ENCODE measurements at places on chromosomes 1 and 21. TPM values are rescaled to one million over a fixed set of nuclear protein-coding genes. Genes with fewer than 3 reads are reported as not detected.

Gene NPR1
- 0.16 TPM for total RNA-seq

Gene CELA3B
- total RNA-seq: not detected

Gene TGFB2
- 184 TPM for total RNA-seq

Gene MYCL
- total RNA-seq: not detected

Gene CDA
- not detected for total RNA-seq

Gene ZNF281
- total RNA-seq: 18.2 TPM

Gene SCYL3
- total RNA-seq: 8.0 TPM

Gene FMO5
- 2.2 TPM for total RNA-seq

Gene KAZN
- total RNA-seq: 47.1 TPM

DNA sequence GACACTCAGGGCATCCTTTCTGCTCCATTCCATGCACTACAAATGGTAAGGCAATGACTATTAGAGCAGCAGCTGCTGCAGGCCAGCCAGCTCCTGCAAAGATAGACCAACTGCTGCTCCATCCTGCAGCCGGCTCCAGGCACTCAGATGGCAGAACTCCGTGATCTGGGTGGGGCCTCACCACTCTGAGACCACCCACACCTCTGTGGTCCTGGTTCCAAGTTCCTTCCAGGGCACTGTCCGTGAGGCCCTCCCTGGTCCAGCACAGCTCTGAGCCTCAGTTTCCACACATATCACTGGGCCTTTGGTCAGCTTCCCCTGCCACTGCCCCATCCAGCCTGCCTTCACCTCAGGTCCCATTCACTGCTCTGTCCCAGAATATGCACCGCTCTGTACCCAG, 114.7 kb downstream of the DMRTB1 start:
- DNase-seq: no peak

DNA sequence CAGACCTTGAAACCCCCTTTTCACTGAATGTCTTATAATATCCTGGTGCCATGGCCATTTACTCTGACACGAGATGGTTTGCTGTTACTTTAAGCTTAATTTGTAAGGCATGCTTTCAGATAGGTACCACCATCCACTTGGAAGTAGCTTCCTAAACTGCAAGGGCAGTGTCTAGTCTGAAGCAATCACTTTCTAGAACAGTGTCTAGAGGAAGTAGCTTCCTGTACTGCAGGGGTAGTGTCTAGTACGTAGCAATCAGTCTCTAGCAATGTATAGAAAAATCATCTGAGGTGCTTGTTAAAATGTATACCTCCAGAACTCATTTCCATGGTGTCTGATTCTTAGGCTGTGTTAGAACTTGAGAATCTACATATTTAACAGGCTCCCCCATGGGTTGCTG, 42.5 kb downstream of the ZBTB40 start:
- no peak for DNase-seq

GRCh38 chr1:12622506-12622905, 4.5 kb upstream of the DHRS3 start:
- no peak for DNase-seq

DNA sequence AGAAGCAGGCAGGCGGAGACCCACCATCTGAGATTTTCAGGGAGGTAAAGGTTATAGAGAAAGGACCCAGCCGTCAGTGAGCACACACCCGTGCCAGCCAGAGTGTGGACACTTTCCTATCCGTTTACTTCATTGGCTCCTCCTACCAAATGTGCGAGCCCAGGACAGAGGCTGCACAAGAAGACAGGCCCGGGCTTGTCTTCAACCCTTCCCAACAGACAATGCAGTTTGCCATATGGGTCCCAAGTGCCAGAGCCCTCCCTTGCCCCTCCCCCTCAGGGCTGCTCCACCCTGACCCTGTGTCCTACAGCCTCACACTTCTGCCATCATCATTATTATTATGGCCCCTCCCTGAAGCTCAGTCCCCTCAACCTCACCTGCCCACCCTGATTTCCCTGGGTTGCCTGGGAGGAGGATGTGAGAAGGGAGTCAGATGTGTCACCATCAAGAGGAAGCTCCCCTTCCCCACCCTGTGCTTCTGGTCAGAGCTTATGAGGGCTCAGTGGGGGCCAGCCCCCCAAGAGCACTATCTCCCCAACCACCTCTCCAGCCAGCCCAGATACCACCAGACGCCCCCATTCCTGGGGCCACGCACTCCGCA, 9.4 kb downstream of the LAPTM5 start:
- no peak for DNase-seq

GRCh38 chr1:111699268-111699667, 39.9 kb downstream of the INKA2 start:
- DNase-seq: no peak

- DNase-seq: no peak
These were observed 5.0 kb upstream of the FCAMR start for GRCh38 chr1:206975306-206975705.

GRCh38 chr1:183197762-183198161, 11.7 kb downstream of the LAMC2 start:
- no peak for DNase-seq

- DNase-seq: no peak
These were observed 118.5 kb downstream of the ZMYM4 start for GRCh38 chr1:35386959-35387358.

DNA sequence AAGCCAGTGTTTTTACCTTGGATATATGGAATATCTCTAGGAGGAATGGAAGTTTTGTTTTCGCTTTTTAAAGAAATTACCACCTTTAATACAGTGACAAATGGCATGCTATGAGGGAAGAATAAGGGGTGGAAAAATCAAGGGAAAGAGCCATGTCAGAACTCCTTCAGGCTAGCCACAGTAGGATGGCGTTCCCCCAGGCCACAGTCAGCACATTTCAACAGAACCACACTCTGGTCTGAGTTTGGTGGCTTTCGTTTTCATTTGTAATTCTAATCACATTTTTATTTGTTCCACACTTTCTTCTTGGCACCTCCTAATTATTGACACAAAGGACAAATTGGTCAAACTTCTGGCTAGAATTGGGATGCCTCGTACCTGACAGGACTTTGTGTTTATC, 60.3 kb upstream of the RCOR3 start:
- DNase-seq: no peak

GRCh38 chr1:176051902-176052518, 155.1 kb downstream of the COP1 start:
- no peak for DNase-seq

GRCh38 chr1:151584780-151585179, 27.1 kb upstream of the SNX27 start:
- DNase-seq: no peak

- DNase-seq: no peak
These were observed 276.1 kb upstream of the SPAG17 start for GRCh38 chr1:118461154-118461553.

DNA sequence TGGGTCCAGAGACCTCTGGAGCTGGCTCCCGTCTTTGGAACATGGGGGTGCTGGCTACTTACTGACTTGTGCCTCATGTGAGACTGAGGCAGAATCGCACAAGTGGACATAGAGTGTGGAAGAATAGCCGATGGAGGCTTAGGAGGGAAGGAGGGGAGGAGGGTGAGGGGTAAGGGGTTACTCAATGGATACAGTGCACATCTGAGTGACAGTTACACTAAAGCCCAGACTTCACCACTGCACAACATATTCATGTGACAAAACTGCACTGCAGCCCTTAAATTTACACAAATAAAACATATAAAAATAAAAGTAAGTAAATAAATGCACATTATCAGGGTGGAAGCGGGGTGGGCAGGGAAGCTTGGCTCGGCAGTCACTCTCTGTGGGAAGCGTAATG, 197.7 kb upstream of the RAB4A start:
- no peak for DNase-seq

GRCh38 chr1:3352299-3352951, 102.0 kb upstream of the ARHGEF16 start:
- DNase-seq: peak; percentile 90

GRCh38 chr1:230170153-230170547, 103.1 kb downstream of the GALNT2 start:
- no peak for DNase-seq

DNA sequence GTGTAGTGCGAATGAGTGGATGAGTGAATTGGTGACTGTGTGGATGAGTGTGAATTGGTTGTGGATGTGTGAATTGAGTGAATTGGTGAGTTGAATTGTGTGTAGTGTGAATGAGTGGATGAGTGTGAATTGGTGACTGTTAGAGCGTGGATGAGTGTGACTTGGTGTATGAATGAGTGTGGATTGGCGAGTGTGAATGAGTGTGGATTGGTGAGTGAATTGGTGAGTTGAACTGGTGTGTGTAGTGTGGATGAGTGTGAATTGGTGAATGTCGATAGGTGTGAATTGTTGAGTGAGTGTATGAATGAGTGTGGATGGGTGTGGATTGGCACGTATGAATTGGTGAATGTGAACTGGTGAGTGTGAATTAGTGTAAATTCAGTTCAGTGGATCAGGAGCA, 7.7 kb downstream of the AURKAIP1 start:
- no peak for DNase-seq

GRCh38 chr1:67211589-67212563, 45.6 kb downstream of the IL23R start:
- DNase-seq: no peak

DNA sequence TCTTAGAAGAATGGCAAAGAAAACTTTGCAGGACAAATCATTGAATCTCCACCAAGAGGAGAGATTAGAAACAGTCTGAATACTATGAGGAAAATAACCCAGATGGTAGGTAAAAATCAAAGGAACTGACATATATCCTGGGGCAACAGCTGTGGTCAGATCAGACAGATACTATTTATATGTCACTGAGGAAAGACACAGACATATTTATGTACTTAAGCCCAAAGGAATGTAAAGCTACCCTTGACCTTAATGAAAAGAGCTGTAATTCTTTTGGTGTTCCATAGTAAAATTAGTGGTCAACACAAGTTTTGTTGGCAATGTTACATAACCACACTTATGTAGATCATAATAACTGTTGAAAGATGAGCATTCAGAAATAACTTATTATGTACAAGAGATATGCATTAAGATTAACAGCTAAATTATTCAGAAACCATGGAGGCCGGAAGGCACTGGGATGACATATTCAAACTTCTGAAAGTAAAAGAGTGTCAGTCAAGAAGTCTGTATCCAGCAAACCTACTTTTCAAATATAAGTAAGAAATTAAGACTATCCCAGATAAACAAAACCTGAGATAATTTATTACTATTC, 166.1 kb upstream of the SAMSN1 start:
- DNase-seq: no peak

DNA sequence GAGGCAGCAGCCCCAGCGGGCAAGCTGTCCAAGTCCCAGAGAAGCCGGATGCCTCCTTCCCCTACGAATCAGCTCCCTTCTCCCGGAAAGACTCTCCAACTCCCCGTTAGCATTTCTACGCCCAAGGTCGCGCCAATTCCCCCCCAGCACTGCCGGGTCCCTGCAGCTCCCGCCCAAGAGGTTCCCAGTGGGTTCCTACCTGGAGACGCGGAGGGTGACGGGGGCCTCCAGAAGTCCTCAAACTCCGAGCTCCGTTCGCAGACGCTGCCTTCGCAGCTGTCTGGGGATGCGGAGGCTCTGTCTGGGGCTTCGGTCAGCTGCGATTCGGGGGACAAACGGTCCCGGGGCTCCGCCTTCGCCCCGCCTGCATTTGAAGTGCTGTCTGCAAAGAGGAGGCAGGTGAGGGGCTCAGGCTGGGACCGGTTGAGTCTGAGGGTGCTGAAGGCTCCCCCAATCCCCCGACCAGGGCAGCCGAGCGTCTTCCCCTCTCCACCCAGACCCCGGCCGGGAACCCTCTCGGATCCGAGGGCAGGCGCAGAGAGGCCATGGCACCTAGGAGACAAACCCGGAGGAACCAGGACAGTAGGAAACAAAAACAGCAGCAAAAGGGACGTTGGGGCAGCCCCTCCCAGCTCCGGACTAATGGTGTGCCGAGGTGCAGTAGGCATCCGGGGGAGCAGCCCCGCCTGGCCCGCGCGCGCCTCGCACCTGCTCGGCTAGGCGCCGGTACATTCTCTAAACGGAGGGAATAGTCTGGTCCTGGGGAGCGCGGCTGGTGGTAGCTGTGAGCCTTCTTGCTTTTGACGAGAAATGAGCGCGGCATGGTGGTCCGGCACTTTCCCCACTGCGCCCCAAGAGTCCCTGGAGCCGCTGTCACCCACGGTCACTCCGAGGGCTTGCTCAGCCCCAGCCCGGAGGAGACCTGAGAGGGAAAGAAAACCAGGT, 3.8 kb downstream of the GFI1 start:
- DNase-seq: no peak

DNA sequence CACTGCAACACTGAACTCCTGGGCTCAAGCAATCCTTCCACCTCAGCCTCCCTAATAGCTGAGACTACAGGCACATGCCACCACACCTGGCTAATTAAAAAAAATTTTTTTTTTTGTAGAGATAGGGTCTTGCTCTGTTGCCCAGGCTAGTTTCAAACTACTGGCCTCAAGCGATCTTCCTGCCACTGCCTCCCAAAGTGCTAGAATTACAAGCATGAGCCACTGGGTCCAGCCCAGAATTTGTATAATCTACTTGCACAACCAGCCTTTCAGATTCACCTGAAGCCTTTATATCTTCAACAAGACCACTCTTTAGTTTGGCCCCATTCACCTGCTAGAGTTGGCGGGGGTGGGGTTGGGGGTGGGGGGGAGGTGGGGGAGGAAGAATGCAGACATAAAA, 181.7 kb upstream of the LMO4 start:
- DNase-seq: no peak

DNA sequence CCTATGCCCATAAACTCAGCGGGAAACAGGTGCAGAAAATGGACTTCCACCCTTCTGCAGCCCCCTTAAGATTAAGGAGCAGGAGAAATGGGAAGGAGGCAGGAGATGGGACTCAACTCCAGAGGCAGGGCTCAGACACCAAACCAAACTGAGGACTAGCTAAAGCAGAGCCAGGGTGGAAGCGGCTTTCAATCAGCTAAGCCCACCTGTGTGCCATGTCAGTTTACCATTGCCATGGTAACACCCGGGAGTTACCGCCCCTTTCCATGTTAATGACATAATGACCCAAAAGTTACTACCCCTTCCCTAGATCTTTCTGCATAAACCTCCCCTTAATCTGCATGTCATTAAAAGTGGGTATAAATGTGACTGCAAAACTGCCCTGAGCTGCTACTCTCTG, 653.5 kb downstream of the PTPRU start:
- no peak for DNase-seq

DNA sequence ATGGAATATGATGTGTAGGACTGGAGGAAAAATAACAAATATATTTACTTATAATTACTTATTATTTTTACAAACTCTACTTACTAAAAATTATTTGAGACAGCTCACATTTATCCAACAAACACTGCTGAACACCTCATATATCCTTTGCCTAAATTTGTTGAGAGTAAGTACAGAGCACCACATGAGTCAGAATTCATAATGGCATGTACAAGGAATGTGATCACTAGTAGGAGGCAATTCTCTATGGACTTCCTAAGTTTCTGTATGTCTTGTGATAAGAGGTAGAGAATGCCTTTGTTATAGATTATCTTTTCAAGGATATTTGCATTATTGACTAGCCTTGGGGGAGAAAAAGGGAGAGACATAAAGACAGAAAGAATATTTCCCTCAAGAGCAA, 8.2 kb upstream of the ST6GALNAC3 start:
- no peak for DNase-seq

GRCh38 chr1:156571919-156572662, at the start of gene IQGAP3:
IQGAP3 (minus strand) TSS chr1:156572565; CDS start chr1:156572529, 36 bp downstream.
- peak; percentile 93 for DNase-seq

- no peak for DNase-seq
These were observed 156.0 kb upstream of the BACE2 start for GRCh38 chr21:41011951-41012366.

GRCh38 chr1:14817223-14818170, 219.0 kb downstream of the KAZN start:
- no peak for DNase-seq
